DMS 273 treated with DMSO at 0.1 percent for 48 hours (cell line): ENCODE measurements at places on chromosomes 12 and 14.
A peak's percentile ranks its signal among the peaks of the same experiment; 100 is the strongest.

- peak; percentile 65 for DNase-seq
Observed at GRCh38 chr14:56339855-56340701, 221.9 kb downstream of the PELI2 start.

- DNase-seq = no peak
Observed at GRCh38 chr14:79037593-79037992, 867.4 kb downstream of the NRXN3 start.

DNA sequence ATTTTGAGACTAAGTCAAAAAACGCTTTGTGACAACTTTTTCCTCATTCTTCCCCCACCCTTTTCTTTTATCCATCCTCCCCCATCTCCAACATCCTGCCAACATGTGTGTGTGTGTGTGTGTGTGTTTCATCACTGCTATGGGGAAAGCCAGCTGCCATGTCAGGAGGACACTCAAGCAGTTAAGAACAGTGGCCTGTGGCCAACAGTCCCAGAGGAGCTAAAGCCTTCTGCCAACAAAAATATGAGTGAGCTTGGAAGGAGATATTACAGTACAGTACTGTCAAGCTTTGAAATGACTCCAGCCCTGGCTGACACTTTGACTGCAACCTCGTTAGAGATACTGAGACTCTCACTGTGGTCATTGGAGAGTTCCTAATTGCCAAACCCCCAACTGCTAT, 5.0 kb upstream of the CSRP2 start:
- DNase-seq = peak; percentile 13

GRCh38 chr12:86421333-86421732, 165.1 kb upstream of the MGAT4C start:
- DNase-seq = no peak

DNA sequence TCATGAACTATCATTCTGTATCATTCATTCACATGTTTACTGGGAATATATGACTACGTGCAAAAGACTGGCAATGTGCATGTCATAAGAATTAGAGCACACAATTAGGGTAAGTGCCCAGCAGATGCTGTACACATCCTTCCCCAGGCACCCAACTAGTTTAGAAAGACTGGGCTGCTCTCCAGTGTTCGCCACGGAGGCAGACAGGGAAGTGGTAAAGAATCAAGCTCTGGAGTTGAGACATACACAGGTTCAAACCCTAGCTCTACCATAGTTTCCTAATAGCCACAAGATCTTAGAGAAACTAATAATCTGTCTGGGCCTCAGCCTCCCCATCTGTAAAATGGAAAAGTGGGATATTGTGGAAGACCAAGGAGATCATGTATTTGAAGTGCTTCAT, 6.8 kb downstream of the TMCC3 start:
- no peak for DNase-seq

DNA sequence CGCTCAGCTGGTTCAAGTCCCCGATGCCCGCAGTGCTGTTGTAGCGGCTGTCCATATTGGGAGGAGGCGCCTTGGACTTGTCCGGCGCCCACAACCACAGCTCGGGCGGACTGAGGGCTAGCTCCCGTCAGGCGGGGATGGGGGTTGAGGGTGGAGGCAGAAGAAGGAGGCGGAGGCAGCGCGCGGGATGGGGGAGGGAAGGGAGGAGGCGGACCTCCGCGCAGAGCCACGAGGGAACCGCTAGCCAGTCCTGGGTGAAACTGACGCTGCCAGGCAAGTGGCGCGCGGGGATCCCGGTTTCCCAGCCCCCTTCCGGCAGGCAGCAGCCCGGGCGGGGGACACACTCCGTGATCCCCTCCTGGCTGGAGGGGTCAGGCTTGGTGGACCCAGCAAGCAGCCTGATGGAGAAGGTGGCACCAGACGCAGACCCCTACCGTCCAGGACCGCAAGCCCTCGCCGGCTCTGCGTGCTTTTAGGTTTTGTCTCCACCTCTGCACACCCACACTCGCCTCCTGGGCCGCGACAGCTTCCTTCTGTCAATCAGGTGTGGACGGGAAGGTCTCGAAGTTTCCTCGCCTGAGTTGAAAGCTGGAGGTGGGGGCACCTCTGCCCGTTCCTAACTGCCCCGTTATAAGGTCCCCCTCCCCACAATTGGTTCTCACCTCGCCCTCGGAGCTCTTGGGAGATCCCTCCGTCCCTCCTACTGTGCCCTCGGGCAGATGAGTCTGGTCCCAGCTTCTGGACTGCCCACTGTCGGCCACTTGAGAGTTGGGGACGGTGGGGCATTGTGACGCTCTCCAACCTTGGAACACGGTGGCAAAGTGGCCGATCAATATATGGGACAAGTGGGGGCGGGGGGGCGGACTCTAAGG, at the start of gene CPNE8:
CPNE8 (minus strand) TSS at position 112 of the 872 bp plus-strand sequence; CDS start at position 55, 57 bp downstream.
- DNase-seq = no peak

GRCh38 chr14:40847480-40847879, 759.2 kb upstream of the LRFN5 start:
- peak; percentile 82 for DNase-seq
